Amygdala (tissue), 56 donors: ENCODE measurements at places on chromosomes 2 and 18.

DNA sequence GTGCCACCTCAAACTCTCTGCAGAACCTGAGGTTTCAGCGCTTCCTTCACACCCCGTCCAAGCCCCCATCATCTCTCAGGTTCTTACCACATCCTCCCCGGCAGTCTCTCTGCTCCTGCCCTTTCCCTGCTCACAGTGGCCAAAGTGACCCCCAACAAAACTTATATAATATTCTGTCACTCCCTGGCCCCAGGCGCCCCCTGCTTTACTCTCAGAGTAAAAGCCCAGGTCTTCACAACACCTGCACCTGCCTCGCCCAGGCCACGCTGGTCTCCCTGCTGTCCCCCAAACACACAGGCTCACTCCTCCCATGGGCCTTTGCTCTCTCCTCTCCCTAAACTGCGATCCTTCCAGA is 6.4 kb downstream of the ITGB1BP1 start:
- DNase-seq = no peak

DNA sequence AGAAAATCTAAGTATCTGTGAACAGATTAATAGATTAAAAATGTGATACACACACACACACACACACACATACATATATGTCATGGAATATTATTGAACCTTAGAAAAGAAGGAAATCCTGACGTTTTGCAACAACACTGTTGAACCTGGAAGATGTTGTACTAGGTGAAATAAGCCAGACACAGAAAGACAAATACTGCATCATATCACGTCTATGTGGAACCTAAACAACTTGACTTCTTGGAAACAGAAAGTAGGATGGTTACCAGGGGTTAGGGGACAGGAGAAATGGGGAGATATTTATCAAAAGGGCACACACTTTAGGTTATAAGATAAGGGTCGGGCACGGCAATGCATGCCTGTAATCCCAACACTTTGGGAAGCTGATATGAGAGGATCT is 698.4 kb upstream of the ID2 start:
- no peak for DNase-seq

DNA sequence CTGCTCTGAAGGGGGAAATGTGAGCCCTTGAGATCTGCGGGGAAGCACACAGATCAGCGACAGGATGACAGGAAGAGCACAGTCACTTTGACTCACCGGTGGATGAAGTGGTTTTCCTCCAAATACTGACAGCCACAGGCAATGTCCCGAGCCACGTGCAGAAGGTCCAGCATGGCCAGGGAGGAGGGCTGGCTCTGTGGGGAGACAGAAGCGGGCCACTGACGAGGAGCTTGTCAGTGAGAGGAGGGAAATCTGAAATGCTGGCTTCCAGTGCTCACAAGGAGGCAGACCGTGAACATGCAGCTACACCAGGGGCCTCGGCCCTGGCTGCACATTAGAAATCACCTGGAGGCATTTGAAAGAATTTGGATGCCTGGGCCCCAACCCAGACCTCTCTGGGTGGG is 98.7 kb downstream of the CLIP4 start:
- no peak for DNase-seq

GRCh38 chr2:145777297-145777696 is 1257.4 kb upstream of the ZEB2 start:
- no peak for DNase-seq

DNA sequence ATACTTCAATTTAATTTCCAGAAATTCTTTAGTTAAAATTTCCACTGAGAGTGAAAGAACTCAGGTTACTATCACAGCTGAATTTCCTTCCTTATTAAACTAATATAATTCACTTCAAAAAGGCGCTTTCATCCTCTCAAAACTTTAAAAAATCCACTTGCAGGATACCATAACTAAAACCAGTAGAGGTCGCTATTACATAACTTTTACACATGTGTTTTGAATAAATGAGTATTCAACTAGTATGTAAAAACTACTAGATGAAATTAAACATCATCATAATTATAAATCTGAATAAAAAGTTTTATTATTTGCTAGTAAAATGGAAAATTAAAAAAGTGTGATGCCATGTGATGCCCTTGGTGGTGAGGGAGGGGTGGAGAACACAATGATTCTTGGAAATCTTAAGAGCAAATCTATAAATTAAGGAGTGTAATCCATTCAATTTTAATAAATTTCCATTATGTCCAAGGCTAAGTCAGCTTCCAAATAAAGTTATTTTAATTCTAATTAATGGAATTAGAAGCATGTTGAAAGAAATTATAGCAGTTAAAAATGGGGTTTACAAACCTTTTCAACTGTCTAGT is 61.4 kb downstream of the SOS1 start:
- DNase-seq = no peak

DNA sequence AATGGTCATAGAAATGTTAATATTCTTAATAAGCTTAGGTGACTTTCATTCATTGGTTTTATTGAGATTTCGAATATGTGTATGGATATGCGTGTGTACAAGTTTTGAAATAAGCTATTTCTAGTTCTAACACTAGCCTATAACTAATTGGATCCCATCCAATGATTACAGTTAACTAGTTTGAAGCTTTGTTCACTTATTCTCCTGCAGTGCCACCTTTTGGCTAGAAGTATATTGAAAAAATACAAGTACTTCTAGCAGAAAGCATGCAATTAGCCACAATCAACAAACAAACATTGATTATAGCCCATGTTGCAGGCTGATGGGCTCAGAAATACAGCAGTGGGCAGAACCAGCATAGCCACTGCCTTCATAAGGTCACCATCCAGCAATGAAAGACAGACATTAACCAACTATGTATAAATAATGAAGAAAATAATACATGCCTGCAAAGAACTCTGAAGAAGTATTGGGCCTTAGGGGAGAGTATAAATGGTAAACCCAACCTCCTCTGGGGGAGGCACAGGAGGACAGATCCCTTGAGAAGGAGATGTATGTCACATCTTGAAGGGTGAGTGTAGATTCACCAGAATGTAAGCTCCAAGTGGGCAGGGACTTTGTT is 5.1 kb upstream of the PIEZO2 start:
- DNase-seq = no peak

- no peak for DNase-seq
These were observed 18.5 kb downstream of the TRAK2 start for GRCh38 chr2:201432621-201433393.

DNA sequence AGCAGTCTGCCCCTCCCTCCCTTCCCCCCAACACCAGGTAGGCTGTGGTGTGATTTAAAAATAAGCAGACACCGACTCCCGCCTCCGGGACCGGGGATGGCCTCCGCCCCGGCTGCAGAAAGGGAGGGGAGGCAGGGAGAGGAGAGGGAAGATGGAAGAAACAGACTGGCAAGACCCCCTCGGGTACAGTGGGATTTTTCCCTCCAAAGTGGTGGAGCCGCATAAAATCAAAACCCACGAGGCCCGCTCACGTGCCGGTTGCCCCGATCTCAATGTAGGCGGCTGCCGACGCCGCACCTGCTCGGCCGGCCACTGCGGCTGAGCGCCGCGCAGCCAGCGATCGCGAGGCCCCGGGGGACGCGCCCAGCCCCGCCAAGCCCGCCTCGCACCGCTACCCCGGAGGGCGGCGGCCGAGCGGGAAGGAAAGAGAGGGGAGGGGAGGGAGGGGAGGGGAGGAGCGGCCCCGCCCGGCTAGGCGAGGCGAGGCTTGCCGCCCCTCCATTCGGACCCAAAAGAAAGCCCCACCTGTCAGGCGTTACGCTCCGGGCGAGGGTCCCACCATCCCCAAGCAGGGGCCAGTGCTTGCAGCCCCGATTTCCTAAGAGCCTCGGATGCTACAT is 811 bp downstream of the ADD2 start:
- no peak for DNase-seq

GRCh38 chr2:64781711-64782390 is 128.1 kb upstream of the SERTAD2 start:
- DNase-seq = no peak

DNA sequence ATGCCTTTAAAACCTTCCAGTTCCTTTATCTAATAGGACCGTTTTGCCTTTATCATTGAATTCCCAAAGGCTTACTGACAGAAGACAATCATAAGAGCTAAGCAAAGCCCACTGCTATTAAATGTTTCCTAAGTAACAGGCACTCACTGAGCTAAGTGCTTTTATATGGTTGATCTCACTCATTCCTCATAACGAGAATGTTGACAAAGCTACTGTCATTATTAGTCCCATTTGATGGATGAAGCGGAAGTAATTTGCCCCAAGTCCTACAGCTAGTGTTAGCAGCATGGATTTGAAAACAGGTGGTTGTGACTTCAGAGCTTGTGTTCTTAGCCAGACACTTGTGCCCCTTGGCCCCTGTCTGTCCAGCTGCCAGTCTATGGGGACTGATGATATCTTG is 134.8 kb upstream of the SERPINE2 start:
- DNase-seq = no peak

DNA sequence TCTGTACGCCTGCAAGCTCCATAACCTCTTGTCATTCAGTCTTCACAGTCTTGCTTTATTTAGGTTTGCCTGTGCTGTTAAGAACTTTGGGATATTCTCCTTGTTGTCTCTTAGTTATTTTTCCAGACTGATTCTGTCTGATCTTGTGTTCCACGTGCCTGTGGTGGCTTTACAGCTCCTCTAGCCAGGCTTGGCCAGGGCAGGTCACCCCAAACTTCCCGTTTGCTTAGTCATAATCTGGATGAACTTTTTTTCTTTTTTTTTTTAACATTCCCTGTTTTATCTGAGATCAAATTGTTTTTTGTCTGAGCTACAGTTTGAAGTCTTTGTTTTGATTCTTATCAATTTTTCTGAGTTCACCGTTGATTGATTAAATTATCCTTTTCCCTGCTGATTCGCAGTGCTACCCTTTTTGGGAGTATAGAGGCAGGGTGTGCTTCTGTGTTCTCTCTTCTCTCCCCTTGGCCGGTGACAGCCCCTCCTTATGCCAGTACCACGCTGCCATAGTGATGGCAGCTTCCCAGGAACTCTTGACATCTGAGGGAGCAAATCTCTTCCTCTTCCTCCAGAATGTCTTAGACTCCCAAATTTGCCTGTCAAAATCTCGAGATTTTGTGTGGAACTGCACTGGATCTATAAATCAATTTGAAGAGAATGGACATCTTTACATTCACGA is 2.5 kb downstream of the SP100 start:
- no peak for DNase-seq

DNA sequence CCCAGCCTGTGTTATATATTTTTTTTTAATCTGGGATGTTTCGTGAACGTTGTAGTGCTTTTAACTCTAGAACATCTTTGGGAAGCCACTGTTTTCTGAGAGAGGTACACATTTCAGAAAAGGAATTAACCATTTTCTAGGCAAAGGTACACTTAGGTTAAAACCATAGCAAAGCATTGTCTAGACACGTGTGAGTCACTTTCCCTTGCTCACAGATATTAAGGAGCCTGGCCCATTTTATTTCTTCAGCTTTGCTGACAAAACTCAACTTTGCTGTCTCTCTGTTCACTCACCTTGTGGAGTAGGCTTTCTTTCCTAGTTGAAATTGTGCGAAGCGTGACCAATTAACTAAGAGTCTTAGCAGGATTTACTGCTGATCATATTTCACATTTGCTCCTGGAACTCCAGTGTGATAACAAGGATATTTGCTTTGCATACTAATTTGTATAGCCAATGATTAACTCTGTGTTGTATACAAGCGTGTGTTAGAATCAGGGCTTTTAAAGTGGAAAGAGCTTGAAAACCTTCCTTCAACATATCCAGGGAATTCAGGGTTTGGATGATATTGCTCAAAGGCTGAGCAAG is 215.0 kb upstream of the AGAP1 start:
- no peak for DNase-seq

DNA sequence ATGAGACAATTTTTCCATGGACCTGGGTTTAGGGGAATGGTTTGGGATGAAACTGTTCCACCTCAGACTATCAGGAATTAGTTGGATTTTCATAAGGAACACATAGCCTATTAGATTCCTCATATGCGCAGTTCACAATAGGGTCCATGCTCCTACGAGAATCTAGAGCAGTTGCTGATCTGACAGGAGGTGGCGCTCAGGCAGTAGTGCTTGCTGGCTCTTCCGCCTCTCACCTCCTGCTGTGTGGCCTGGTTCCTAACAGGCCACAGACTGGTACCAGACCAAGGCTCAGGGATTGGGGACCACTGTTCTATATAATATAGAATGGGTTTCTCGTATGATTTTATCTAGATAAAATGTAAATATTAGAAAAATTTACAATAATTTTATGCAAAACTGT is 338.7 kb downstream of the CPS1 start:
- DNase-seq = no peak

DNA sequence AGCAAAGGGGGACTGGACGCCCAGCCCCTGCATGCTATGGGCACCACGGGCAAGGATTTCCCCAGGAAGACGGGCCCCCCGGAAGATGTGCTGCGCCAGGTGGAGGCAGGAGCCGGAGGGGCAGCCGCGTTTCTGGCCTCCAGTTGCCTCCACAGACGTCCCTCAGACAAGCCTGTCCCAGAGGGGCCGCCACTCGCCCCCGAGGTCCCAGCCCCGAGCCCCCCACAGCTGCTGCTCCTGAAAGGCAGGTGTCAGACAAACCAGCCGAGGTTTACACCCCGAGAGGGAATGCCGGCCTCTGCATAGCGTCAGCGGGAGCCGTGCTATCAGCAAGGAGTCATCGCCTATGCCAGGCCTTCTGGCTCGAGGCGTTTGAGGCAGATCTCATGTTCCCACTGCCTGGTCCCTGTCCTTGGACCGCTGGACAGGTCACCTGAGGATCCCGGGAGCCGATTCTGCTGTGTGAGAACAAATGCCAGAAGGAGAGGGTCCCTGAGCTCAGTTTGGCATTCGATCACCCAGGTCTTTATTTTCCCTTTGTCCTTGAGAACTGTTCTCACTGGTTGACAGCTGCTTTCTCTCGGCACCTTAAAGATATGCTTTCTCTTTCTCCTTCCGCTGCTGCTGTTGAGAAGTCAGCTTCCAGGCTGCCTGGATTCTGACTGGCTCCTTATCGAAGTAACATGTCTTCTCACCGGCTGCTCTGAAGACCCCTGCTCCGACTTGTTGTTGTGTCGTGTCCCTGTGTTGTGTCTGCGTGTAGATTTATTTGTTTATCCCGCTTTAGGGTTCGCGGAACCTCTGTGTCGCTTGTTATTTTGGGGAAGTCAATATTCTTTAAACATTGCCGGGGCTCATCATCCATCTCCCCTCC is 20.6 kb downstream of the CROCC2 start:
- no peak for DNase-seq

DNA sequence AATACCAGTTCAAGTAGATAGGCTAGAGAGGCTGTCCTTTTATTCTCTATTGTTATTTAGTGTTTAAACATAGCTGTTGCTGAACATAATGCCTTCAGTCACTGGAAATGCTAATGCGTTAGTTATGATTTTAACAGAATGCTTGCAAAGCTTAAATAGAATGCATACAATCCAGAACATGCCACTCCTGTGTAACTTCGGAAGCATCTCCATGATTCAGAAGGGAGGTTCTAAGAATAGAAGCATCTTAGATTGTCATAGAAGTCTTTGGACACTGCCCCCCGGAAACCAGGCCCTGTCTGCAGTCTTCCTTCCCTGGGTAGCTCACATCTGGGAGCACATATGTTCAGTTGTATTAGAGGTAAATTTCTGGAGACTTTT is 73.2 kb downstream of the ZNF532 start:
- no peak for DNase-seq
